Uterus (tissue), 4 donors: ENCODE measurements at places on chromosomes 1 and 21. TPM values are rescaled to one million over a fixed set of nuclear protein-coding genes. Genes with fewer than 3 reads are reported as not detected.

DNA sequence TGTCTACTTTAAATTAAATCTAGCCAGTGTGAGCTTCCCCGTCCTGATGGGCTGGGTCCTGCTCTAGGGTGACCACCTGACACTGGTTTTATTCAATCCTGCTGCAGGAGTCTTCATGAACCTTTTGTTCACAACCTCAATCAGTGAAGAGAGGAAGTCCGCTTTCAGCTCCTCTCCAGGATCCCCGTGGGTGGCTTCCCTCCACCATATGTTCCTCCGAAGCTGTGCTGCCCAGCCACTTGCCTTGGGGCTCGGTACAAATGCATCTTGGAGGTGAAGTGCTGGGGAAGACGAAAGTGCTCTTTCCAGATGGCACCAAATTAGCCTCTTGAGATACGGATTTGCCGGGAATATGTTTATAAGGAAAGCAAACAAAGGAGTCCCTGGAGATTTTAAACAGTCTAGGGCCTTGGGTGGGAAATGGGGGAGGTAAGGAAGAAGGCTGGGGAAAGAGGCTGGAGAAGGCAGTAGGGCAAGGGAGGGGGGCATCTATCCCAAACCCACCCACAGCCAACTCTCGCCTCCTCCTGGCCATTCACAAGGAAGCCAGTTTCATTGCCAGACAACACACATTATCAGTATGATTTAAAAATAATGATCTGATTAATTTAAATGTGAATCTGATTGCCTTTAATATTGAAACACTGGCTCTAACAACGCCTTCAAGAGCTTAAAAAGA is 430.8 kb downstream of the DISC1 start:
- no peak overlapping the region for H3K4me3 ChIP-seq
- H3K36me3 ChIP-seq: no peaks in the 10 kb centered on the region
- no peaks in the 10 kb centered on the region for H3K4me1 ChIP-seq
- H3K27ac ChIP-seq: no peak overlapping the region
- no peaks in the 10 kb centered on the region for H3K27me3 ChIP-seq

Gene LRIF1
- total RNA-seq: 5.4 TPM

Gene LCE6A
- total RNA-seq: not detected

Gene CA6
- total RNA-seq: not detected

Gene EDARADD
- total RNA-seq: not detected

GRCh38 chr1:240946926-240947325 is 335.0 kb upstream of the GREM2 start:
- H3K27ac ChIP-seq: no peak overlapping the region
- no peak for DNase-seq
- H3K36me3 ChIP-seq: no peaks in the 10 kb centered on the region
- H3K4me3 ChIP-seq: no peak overlapping the region
- H3K27me3 ChIP-seq: no peaks in the 10 kb centered on the region

DNA sequence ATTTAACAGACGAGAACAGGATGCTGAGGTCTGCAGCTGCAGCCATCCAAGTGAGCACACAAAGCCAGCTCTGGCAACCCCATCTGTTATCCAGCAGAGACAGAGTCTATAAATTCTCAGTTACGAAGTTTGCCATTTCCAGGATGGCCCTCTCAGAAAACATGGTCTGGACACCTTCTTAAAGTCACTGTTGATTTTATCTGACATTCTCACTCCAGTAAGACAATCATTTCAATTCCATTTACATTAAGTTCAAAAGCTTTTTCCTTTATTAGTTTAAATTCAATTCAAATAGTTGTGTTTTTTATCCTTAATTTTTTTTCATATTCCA is 125.5 kb downstream of the DMRTB1 start:
- no peak overlapping the region for H3K4me3 ChIP-seq
- no peaks in the 10 kb centered on the region for H3K4me1 ChIP-seq
- no peaks in the 10 kb centered on the region for H3K36me3 ChIP-seq

Gene PKLR
- total RNA-seq: not detected

GRCh38 chr21:33229784-33230544 is at the start of gene IFNAR2:
Gene IFNAR2, plus strand, starts transcription at chr21:33229938. Its CDS starts 11,985 bp downstream, at chr21:33241923.
- H3K27ac ChIP-seq: peak within 1 kb of the TSS; percentile 98
- peak within 1 kb of the TSS; percentile 96 for H3K4me3 ChIP-seq
- DNase-seq: peak; percentile 81
- H3K27me3 ChIP-seq: no peaks in the 10 kb centered on the region

Gene SPRR2E
- total RNA-seq: not detected

- H3K27ac ChIP-seq: no peak overlapping the region
- no peaks in the 10 kb centered on the region for H3K4me1 ChIP-seq
- no peak for DNase-seq
- H3K4me3 ChIP-seq: no peak overlapping the region
- H3K36me3 ChIP-seq: no peaks in the 10 kb centered on the region
Measured at GRCh38 chr21:36543924-36544323, 64.0 kb upstream of the CLDN14 start.

- H3K27me3 ChIP-seq: no peaks in the 10 kb centered on the region
- H3K4me3 ChIP-seq: no peak overlapping the region
- no peaks in the 10 kb centered on the region for H3K4me1 ChIP-seq
- DNase-seq: no peak
Measured at GRCh38 chr1:100658716-100659026, 60.9 kb upstream of the VCAM1 start.

GRCh38 chr1:14949836-14950713 is 203.5 kb upstream of the TMEM51 start:
- no peak overlapping the region for H3K4me3 ChIP-seq
- H3K36me3 ChIP-seq: no peaks in the 10 kb centered on the region
- no peak overlapping the region for H3K27ac ChIP-seq
- no peaks in the 10 kb centered on the region for H3K27me3 ChIP-seq
- DNase-seq: no peak

- H3K36me3 ChIP-seq: no peaks in the 10 kb centered on the region
- no peaks in the 10 kb centered on the region for H3K27me3 ChIP-seq
- peak overlapping the region; percentile 83 for H3K27ac ChIP-seq
- DNase-seq: peak; percentile 49
- H3K4me1 ChIP-seq: no peaks in the 10 kb centered on the region
Measured at GRCh38 chr21:29342363-29342957, 43.7 kb downstream of the BACH1 start.

- H3K27ac ChIP-seq: no peak overlapping the region
- H3K4me1 ChIP-seq: no peaks in the 10 kb centered on the region
- no peaks in the 10 kb centered on the region for H3K36me3 ChIP-seq
- no peak overlapping the region for H3K4me3 ChIP-seq
Measured at GRCh38 chr1:179929955-179930798, 24.4 kb upstream of the CEP350 start.

GRCh38 chr1:228365271-228366061 is 41.2 kb downstream of the TRIM11 start:
- H3K4me3 ChIP-seq: no peak overlapping the region
- H3K36me3 ChIP-seq: no peaks in the 10 kb centered on the region
- H3K4me1 ChIP-seq: no peaks in the 10 kb centered on the region
- no peaks in the 10 kb centered on the region for H3K27me3 ChIP-seq

DNA sequence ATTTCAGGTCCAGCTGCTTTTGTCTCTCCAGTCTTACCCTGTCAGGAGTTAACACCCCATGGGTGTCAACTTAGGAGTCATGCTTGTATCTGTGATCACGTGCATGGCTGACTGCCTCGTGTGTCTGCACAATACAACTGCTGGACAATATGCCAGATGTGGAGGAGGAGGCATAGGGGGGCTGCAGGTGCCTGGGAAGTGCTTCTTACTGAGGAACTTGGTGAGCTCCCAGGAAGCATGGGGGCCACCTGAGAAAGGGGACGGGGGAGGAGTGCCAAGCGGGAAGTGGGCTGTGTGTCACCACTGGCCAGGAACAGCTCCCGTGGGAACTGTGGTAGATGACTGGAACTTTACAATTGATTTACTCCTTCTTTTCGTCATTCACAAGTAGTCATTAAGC is 9.5 kb downstream of the RHEX start:
- no peak overlapping the region for H3K4me3 ChIP-seq
- no peaks in the 10 kb centered on the region for H3K4me1 ChIP-seq
- DNase-seq: peak; percentile 43
- no peak overlapping the region for H3K27ac ChIP-seq
- no peaks in the 10 kb centered on the region for H3K27me3 ChIP-seq

- no peak overlapping the region for H3K4me3 ChIP-seq
- H3K27ac ChIP-seq: no peak overlapping the region
- no peaks in the 10 kb centered on the region for H3K36me3 ChIP-seq
- H3K4me1 ChIP-seq: no peaks in the 10 kb centered on the region
- DNase-seq: no peak
Measured at GRCh38 chr1:155113450-155113980, 14.2 kb upstream of the EFNA1 start.

- no peaks in the 10 kb centered on the region for H3K27me3 ChIP-seq
- H3K4me3 ChIP-seq: no peak overlapping the region
- H3K36me3 ChIP-seq: no peaks in the 10 kb centered on the region
- DNase-seq: peak; percentile 71
- no peaks in the 10 kb centered on the region for H3K4me1 ChIP-seq
- H3K27ac ChIP-seq: peak overlapping the region; percentile 75
Measured at GRCh38 chr1:99808391-99809115, 41.6 kb upstream of the AGL start.

Gene APOBEC4
- 0.76 TPM for total RNA-seq

DNA sequence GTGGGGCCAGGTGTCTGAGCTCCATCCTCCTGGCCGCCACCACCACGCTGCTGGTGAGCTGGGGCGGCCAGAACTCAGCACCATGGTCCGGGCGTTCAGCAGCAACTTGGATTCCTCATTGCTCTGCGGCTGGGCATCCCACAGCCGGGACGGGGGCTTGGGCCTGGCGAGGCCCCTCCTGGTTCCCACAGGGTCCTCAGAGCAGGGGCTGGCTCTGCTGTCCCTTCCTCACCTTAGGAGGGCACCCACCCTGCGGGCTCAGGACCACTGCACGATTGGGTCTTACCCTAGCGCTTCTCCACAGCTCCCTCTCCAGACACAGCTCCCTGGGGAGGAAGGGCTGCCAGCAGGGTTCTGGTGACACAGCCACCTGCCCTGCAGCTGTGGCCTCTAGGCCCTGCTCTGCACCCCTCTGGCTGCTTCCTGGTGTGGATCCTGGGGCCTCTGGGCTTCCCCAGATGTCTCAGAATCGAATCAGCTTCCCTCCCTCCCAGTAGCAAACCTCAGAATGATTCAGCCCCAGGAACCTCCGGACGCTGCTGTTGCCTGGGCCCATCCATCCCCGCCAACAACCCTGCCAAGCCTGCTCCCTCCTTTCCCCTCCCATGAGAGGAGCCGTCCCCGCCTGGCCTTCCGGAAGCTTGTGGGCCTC is 25.0 kb downstream of the CRYAA start:
- H3K36me3 ChIP-seq: no peaks in the 10 kb centered on the region
- no peak for DNase-seq
- no peak overlapping the region for H3K4me3 ChIP-seq
- no peaks in the 10 kb centered on the region for H3K27me3 ChIP-seq
- no peaks in the 10 kb centered on the region for H3K4me1 ChIP-seq

- no peak overlapping the region for H3K4me3 ChIP-seq
- no peaks in the 10 kb centered on the region for H3K36me3 ChIP-seq
- no peak for DNase-seq
- no peaks in the 10 kb centered on the region for H3K27me3 ChIP-seq
- no peak overlapping the region for H3K27ac ChIP-seq
Measured at GRCh38 chr1:96515430-96515829, 206.2 kb upstream of the PTBP2 start.

Gene GNG4
- total RNA-seq: 2.5 TPM
